Ovary (tissue), 10 donors: ENCODE measurements at places on chromosomes 4 and X. TPM values are rescaled to one million over a fixed set of nuclear protein-coding genes. Genes with fewer than 3 reads are reported as not detected.

Gene PCDH7
- 3.7 TPM for total RNA-seq

Gene JCHAIN
- 9.1 TPM for total RNA-seq

Gene MXD4
- total RNA-seq: 42.6 TPM

Gene CT45A1
- total RNA-seq: not detected

Gene GABRG1
- 0.48 TPM for total RNA-seq

Gene GASK1B
- 60.8 TPM for total RNA-seq

Gene CHST7
- 72.4 TPM for total RNA-seq

Gene WDR17
- 1.8 TPM for total RNA-seq

Gene RPL9
- 22,039 TPM for total RNA-seq

Gene TMPRSS11F
- total RNA-seq: not detected

Gene CSAG1
- total RNA-seq: not detected

Gene PDE5A
- 19.2 TPM for total RNA-seq

Gene PASD1
- total RNA-seq: not detected

DNA sequence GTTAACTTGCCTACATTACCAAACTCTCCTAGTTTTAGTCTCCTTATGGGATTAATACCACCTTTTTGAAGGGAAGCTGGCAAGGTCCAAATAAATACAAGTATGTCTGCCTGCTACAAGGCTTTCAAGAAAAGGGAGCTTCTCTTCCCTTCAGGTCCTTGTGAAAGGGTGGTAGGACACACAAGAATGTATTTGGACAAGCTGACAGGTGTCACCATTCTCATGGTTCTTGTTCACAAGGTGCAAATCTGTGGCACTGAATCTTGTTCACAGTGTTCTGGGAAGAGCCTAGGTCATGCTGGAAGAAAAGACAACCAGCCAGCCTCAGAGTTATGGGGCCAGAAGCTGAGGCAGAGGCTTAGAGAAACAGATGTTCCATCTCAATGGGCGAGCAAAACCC, 41.9 kb downstream of the GPC3 start:
- DNase-seq: no peak

GRCh38 chrX:129006491-129006890, 516.8 kb downstream of the SMARCA1 start:
- no peak for DNase-seq

- DNase-seq: no peak
Measured at GRCh38 chr4:175916626-175917351, 104.7 kb upstream of the GPM6A start.

DNA sequence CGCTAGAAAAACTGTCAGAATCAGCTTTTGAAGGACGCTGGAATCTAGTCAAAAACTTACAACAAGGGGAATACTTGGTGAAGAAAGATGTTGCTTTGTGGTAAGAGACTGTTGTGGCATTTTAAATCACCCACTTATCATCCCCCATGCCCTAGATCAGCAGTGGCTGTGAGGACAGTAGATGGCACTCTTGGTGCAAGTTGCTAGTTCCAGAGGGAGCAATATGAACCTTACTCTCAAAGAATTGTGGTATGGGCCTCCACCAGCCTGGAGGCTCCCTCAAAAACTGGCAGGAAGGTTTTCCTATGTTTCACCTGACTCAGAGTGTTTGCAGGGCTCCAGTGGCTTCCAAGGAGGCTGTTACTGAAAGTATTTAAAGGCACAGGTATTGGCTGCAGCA, 37.7 kb upstream of the SLC16A2 start:
- DNase-seq: peak; percentile 23

GRCh38 chrX:109707720-109708119, 25.3 kb downstream of the ACSL4 start:
- no peak for DNase-seq

GRCh38 chr4:76801621-76802235, 96.2 kb downstream of the SOWAHB start:
- DNase-seq: peak; percentile 65

GRCh38 chr4:185573651-185574199, 38.4 kb upstream of the PDLIM3 start:
- DNase-seq: no peak

DNA sequence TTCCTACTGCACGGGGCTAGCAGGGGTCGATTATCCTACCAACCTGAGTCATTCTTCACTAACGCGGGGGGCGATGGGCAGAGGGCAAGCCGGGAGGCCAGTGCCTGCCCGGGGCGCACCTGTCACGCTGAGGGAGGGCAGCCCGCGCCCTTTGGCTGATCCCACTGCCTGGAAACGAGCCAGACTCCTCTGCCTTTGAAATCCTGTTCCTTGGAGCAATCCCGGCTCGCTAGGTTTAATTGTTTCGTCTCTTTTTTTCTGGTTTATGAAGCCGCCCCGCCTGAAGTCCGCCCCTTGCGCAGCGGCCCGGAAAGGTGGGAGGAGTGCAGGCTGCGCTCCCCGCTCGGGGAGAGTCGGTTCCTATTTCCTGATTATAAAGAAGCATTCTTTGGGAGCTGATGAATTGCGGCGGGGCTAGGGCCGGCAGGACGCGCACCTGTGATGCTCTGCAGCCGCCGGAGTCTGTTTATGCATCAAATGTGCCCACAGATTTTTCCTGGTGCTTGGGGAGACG, 484.2 kb downstream of the BCOR start:
- peak; percentile 75 for DNase-seq

DNA sequence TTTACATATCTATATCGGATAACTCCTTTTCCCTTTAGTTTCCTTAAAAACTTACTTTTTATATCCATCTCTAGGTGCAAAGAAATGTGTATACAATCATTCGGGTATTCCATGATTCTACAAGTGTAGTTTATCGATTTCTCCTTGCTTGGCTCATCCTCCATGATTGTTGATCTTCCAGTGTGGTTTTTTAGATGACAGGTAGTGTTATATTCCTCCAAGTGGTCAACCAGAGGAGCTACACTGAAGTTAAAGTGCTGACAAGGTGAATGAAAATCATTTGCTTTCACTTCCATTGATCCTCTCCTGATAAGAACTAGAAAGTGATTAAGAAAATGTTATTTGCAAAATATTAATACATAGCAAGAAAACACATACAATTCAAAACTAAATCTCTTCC, 38.5 kb downstream of the TMEM156 start:
- DNase-seq: no peak

DNA sequence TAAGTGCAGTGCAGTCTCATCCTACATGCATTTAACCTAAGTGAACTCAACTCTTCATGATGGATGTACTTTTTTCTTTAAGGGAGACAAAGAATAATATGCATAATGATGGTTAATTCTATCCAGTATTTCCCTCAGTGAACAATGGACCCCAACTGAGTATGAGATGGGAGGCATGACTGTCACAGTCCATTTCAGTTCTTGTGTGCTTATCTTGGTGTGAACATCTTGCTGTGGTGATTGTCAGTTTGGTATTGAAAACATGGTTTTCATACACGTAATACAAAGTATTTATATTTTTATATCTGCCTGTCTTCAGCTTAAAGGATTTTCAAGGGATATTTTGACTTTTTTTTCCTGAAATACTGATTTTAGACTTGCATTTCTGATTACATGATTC, 72.0 kb upstream of the NDUFC1 start:
- no peak for DNase-seq

GRCh38 chr4:8920969-8921368, 49.3 kb upstream of the HMX1 start:
- DNase-seq: no peak

DNA sequence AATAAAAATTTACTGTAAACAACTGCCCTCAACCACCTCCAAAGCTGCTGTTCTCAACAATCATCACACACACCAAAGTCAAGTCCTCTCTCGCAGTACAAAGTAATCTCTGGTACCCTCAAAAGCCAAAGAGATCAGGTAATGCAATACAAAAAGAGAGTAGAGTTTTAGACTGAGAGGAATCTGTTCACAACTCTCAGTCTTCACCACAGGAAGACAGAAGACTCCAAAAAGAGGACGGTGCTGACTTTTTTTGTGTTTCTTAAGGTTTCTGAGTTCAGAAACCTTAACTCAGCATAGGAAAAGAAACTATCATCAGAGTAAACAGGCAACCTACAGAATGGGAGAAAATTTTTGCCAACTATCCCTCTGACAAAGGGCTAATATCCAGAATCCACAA, 1072.3 kb upstream of the DIAPH2 start:
- no peak for DNase-seq

DNA sequence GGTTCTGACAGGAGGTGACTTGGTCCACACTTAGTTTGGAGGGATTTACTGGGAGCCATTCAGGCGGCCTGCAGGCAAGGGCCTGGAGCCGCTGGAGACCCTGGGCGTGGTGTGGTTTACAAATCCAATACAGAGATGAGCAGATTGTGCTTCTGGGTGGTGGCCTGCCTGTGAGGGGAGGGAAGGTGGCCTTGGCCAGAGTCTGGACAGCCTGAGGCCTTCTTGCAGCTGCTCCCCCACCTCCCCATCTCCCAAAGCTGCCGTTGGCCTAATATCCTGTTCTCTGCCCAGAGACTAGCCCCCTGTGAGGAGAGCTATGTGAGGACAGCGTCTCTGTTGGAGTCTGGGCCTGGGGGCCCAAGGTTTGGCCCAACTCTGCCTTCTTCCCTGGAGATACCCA, 163.9 kb upstream of the MAMLD1 start:
- no peak for DNase-seq

DNA sequence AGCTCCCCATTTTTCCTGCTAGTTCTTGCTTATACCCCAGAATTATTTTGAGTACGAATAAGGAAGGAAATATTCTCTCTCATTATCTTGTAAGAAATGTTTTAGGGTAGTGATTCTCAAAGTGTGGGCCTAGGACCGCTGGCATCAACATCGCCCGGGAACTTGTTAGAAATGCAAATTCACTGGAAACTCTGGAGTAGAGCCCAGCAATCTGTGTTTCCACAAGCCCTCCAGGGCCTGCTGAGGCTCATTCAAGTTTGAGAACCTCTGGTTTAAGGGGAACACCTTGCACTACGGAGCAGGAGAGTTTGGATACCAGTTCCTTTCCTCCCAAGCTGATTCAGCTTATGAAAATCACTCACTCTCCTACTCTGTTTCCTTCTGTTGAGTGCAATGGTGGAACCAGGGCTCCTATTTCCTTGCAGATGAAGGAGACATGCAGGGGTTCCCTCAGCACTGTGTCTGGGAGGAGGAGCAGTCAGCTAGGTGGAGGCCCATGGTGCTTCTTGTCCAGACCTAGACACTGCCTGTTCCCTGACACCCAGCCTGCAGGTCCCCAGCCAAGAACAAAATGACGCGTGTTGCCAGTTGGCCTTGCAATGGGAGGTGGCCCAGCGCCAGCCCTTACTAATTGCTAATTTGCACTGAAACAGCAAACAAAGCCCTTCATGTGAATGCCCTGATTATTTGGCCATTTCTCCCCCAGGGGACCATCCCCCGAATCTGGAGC, 68.5 kb downstream of the CYTL1 start:
- no peak for DNase-seq

- no peak for DNase-seq
Measured at GRCh38 chr4:120418146-120418545, 351.5 kb upstream of the MAD2L1 start.

DNA sequence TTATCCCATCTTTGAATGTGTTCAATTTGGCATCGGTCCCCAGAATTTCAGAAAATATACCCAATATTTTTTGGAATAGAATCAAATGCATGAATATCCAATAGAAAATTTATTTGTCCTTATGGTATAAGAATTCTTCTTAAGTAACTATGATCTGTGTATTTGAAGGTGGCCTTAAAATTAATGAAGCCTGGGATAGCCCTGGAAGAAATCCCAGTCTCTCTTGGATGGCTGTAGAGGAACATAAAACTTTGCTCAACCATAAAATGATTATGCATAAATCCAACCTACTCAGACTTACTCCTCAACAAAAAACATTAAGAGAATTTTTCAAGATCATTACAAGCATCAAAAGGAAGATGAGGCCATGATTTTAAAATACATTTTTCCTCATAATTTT, 269.4 kb upstream of the SMIM31 start:
- DNase-seq: no peak

- no peak for DNase-seq
Measured at GRCh38 chr4:26819026-26819425, 41.6 kb upstream of the STIM2 start.

- DNase-seq: no peak
Measured at GRCh38 chr4:19736968-19737756, 514.5 kb upstream of the SLIT2 start.

DNA sequence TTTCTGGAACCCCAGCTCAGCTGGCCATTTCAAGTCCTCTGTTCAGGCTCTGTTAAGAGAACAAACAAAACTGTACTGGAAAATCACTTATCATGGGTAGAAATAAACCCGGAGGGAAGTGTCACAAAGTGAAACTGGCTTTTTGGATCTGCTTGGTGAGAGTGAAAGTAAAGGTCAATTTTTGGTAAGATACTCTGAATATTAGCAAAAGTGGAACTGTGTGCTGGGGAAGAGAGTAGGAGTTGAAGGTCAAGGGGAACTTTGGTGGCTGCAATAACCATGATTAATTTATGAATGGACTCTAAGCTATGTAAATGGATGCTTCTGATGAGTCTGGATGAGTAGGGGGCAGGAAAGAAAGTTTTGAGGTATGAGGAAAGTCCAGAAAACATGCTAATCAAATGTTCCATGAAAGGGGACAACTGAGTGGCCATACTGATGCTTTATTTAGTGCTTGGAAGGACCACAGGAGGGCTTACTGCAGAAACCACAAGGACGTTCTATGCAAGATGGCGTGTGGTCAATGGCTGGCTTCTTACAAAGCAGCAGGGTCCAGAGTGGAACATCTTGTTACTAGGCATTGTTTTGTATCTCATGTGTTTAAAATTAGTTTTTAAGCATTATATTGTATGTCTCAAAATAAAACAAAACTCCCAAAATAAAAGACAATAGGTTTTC, 36.8 kb upstream of the TNIP3 start:
- no peak for DNase-seq

DNA sequence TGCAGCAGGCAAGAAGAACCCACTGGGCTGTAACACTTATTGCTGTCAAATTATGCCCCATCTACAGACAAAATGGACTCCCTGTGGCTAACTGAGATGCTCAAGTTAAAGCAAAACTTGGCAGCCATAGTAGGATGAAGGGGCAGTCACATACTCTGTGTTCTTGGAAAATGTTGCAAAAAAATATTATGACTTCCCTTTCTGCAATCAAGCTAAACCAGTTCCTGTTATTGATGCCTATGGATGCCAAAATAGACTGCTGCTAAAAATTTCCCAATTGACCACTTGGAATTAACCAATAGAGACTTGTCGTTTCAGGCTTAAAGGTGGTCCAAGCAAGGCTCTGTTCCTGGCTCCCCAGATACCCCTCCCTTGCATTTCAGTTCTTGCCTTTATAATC, 49.5 kb downstream of the IQCM start:
- no peak for DNase-seq

GRCh38 chr4:159540501-159540900, 437.6 kb downstream of the RAPGEF2 start:
- no peak for DNase-seq

GRCh38 chrX:72202792-72203401, 21.3 kb downstream of the PIN4 start:
- no peak for DNase-seq

GRCh38 chr4:112098841-112099530, 46.3 kb upstream of the FAM241A start:
- DNase-seq: no peak

GRCh38 chrX:87338510-87338909, 179.1 kb upstream of the KLHL4 start:
- DNase-seq: no peak

GRCh38 chrX:46165866-46166265, 379.4 kb downstream of the ZNF674 start:
- no peak for DNase-seq

- peak; percentile 42 for DNase-seq
Measured at GRCh38 chrX:12971282-12972003, 3.5 kb upstream of the TMSB4X start.
